ENCODE measurements at places on chromosomes 1 and 21.

GRCh38 chr1:53892911-53893310 lies 1.1 kb upstream of the DIO1 start:
- no peak for DNase-seq

GRCh38 chr1:244085891-244086290 lies 34.8 kb downstream of the ZBTB18 start:
- DNase-seq: no peak

GRCh38 chr1:23575226-23575810 lies 16.0 kb upstream of the ID3 start:
- no peak for DNase-seq

GRCh38 chr1:210764536-210764935 lies 369.4 kb downstream of the KCNH1 start:
- no peak for DNase-seq

GRCh38 chr1:25432749-25433388 lies 2.2 kb downstream of the MACO1 start:
- DNase-seq: no peak

GRCh38 chr1:214990619-214991018 lies 91.9 kb upstream of the KCNK2 start:
- DNase-seq: no peak

DNA sequence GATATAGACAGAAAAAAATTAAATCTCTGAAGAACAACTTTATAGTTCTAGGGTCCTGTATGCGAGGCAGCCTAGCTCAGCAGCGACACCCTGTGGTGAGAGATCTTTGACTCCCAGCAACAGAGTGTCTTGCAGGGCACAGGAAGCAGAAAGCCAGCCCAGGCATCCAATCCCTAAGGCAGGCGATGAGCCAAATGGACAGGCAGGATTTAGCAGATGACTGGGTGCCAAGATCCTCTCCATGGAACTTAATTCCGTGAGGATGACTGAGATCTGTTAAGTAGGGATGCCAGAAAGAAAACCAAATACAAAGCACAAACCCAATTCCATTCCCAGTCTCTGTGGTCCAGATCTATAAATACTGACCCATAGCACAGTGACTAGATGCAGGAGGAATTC lies 38.8 kb downstream of the HLCS start:
- peak; percentile 40 for DNase-seq

GRCh38 chr1:48665708-48666407 lies 110.8 kb downstream of the BEND5 start:
- DNase-seq: no peak

DNA sequence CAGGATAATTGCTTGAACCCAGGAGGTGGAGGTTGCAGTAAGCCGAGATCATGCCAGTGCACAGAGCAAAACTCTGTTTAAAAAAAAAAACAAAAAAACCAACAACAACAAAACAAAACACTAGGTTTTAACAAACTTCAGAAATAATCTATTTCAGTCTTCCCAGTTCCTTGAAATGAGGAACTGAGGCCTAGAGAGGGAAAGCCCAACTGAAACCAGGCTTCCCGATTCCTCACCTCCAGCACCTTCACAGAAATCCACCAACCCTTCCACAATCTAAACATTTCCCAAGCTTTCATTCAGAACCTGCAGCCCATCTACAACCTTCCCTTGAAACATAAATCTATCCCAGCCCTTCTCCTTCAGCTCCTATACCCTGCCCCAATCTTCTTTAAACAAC lies 612 bp upstream of the CD52 start:
- DNase-seq: no peak

DNA sequence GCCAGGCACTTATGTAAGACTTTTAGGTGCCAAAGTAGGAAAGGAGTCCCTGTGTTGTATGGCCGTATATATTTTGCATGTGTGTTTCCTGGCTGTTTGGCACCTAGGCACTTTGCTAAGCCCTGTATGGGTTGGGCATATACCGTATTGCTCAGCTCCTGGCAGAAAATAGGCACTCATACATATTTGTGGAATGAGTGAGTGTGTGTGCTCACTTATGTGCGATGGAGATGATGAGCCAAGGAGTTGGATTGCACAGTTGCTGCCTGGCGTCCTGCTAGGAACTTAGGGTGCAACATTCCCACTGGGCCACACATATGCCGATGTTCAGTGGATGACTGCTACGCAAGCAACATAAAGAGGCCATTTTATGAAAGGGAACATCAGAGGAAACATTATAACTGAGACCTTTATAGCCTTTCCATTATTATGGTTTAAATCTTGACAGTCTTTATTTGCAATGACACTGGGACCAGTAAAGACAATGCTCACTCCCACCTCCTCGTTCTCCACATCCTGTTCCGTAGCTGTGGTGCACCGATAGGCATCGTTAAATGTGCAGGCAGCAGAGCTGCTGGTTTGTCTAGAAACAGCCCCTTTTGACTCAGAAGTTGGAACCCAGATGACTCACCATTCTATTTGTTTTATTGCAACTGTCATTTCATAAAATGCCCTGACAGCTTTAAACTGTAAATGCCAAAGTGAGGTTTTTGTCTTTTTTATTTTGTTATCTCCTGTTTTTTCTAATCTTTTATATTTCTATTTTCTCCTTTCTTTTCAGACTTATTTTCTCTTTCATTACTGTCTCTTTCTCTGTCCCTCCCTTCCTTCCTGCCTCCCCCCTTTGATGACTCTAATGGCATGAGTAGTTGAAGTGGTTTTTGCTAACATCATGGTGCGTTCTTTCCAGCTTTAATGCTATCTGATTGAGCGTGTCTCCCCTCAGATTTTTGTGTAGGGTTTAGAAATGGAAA lies 36.1 kb downstream of the PEX14 start:
- DNase-seq: no peak

DNA sequence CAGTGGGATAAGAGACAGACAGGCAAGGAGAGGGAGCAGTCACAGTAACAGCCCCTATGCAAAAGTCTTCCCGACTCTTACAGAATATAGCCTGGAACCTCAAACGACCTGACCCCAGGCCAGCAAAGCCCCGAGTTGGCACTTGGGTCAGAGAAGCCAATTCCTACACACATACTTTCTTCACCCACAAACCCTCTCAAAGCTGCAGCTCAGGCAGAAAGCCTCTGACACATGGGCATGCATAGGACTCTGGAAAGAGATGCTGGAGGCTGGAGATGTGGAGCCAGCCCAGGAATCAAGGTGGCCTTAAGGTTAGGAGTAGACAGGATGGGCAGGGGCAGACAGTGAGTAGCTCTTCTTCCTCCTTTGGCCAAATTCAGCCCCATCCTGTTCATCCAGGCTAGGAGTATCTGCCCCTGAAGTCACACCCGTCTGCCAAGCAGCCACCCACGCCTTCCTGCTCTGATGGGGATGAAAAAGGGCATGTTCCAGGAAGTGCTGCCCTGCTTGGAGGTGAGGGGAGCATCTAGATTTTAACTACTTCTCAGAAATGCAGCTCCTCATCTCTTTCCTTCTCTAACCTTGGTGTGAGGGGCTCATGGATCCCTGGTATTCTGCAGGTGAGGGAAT lies 7.8 kb downstream of the SLC41A1 start:
- no peak for DNase-seq

GRCh38 chr1:241095847-241096246 lies 261.2 kb downstream of the RGS7 start:
- no peak for DNase-seq

DNA sequence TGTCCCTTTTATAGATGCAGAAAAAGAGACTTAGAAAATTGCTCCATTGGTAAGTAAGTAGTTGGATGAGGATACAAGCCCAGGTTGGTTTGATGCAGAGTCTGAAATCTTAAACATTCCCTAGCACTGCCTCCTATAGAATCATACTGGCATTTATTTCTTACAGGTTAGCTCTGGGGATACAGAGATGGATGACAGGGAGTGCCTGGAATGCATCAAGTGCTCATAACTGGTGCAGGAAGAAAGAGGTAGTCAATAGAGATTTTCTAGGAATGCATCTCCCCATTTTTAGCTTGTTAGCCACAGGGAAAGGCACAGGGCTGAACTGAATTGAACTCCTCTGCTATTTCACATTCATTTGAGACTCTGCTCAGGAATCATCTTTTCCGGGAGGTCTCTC lies 269.0 kb upstream of the USP24 start:
- DNase-seq: no peak

- DNase-seq: no peak
Observed at GRCh38 chr1:230415405-230416132, 10.6 kb downstream of the PGBD5 start.

GRCh38 chr1:64036549-64036948 lies 166.9 kb upstream of the UBE2U start:
- DNase-seq: no peak

GRCh38 chr1:198416296-198416695 lies 124.2 kb downstream of the ATP6V1G3 start:
- DNase-seq: no peak

- no peak for DNase-seq
Observed at GRCh38 chr21:23281917-23282316, 2283.7 kb downstream of the NCAM2 start.

- no peak for DNase-seq
Observed at GRCh38 chr1:63466759-63467158, 56.3 kb downstream of the ITGB3BP start.

DNA sequence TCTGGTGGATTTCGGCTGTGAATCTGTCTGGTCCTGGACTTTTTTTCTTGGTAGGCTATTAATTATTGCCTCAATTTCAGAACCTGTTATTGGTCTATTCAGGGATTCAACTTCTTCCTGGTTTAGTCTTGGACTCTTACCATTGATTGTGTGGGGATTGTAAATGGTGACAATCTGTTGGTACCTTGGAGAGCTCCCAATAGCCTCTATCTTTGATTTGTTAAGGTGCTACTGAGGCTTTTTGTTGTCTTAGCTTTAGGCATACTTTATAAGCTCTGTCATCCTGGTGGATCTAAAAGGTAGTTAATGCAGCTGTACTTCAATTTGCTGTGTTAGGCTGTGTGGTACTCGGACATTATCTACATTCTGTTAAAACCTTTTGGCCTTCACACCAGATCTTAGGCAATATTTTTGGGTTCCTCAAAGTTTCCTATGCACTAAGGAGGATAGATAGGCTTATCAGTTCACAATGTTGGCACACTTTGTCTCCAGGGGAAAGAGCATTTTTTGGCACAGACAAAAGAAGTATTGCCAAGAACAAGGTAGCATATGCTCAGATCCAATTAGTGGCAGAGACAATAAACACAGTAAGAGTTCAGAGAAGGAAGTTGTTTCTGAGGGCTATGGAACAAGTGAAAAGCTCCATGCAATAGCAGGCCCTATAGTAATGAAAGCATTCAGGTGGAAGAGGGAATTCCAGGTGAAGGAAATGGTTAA lies 230.4 kb downstream of the PDE4B start:
- DNase-seq: no peak

DNA sequence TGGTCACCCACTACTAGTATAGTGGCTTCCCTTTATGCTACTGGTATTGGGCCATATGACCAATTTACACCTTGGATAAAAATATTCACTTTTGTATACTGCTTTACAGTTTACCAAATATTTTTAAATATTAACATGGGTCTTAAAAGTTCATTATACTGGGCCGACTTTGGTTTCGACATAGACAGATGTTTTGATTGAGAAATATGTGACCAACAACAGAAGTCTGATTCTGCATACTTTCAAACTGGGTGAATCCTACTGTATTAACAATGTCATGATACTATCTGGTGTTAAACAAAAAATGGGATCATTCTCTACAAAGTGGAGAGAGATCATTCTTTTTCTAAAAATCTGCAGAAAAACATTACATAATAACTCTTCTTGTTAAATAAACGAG lies 134.8 kb downstream of the AKT3 start:
- no peak for DNase-seq

GRCh38 chr1:24935615-24936484 lies 5.8 kb upstream of the RUNX3 start:
- DNase-seq: no peak

GRCh38 chr1:112927462-112927990 lies 28.5 kb downstream of the SLC16A1 start:
- DNase-seq: no peak

- DNase-seq: no peak
Observed at GRCh38 chr1:239939602-239940001, 152.1 kb upstream of the FMN2 start.

DNA sequence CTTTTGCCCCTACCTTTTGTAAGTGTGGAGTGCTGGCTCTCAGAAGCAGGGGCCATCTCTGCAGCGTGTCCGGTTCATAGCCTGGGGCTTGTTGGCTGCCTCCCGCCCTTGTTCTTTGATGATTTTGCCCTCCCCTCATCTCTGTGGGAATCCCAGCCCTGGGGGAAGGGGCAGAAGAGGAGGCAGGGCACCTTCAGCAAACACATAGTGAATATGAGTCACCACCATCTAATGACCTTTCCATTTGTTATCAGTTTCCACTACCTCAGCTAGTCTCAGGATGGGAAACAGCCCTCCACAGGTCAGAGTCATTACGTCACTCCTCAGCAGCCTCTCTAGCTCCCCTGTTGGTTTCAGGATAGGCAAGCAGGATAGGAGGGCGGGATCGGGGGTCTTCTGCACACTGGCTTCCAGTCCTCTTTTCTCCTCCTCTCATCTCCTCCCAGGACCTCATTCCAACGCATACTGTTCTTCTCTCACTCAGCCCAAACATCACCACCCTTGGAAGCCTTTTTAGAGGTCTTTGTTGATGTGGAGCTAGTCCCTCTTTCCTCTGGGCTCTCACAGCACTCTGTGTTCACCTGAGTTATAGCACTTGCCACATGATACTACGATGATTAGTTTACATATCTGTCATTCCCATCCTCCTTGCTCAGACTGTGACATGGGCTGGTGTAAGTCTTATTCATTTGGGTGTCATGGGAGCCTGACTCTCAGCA lies 15.8 kb downstream of the GADD45A start:
- DNase-seq: no peak

DNA sequence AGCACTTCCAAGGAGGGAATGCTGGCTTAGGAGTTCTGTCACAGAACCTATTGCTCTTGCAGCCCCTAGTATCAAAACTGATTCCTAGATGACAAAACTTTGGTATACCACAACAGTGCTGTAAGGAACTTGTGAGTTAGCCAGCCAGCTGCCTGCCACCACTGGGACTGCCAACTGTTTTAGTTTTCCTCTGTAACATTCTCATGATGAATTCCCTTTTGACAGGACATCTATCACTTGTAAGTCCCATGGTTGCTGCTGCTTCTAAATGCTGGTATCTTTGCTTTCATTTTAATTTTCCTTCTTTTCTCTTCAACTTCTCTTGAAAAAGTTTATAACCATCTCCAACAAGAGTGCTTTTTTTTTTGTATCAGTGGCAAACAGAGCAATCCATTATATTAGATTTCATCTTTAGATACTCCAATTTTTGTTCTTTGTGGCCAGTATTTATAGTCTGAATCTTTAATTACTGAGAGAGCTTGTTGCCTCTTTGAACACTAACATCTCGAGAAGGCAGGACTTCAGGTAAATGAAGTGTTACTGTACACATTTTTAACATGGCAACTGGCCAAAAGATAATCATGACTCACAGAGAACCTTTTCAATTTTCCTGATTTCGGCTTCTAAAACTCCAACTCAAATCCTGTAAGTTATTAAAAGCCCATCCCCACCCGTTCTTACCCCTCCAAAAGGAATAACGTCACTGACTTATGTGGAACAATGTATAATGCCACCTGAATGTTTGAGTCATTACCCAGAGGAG lies 19.8 kb downstream of the DBT start:
- DNase-seq: no peak

DNA sequence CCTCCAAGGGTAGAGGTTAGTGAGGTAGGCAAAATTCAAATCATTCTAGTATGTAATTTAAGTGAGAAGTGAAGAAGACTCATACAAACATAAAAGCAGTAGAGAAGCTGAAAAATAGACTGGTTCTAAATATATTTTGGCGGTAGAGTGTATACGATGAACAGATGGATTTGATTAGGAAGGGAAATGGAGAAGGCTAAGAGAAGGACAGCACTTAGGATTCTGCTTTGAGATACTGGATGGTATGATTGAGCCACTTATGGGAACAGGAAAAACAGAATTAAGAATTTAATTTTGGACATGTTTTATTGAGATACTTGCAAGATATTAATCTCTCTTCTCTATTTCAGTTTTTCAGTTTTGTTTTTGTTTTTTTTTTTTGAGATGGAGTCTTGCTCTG lies 60.1 kb downstream of the EPB41 start:
- no peak for DNase-seq
